ENCODE measurements at places on chromosomes 7 and 10.
A peak's percentile ranks its signal among the peaks of the same experiment; 100 is the strongest.

DNA sequence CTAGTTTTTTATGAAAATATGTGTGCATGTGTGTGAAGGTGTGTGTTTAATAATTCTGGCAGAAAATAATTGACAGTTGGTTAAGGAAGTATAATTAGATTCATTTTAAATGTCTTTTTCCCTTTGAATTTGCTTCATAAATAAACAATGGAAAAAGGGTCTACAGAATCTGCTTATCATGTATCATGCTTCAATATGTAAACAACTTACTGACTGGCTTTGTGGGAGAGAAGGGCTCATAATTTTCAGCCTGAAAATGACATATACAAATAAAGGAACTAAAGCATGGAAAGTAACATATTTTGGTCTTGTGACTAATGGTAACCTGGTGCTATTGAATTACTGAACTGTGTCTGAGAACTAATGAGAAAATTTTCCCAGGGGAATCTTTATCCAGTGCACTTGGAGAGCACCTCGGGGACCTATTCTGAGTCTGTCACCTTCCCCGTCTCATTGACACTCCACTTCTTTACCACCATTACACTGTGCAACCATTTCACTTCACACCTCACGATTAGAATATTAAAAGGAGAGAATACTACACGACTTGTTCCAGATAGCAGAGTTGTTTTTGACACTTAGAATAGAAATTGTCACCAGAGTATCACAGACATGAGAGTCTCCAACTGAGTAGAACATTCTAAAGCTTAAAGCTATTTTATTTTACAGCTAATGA is 298.6 kb downstream of the TFEC start:
- DNase-seq: no peak

DNA sequence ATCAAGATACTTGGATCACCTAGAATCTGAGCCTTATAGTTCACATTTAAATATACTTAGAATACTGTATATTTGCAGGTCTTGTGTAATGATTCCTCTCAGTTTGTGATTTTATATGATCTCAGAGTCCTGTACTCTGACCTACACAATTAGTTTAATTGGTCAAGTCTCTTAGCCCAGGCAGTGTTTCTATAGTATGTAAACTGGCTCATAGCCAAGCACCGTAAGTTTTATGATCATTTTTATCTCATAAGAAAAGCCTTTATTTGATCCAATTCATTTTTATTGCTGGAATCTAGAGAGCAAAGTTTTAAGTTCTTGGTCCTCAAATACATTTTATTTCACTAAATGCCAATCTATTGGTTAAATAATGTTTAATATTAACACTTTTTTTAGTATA is 242.2 kb downstream of the MALRD1 start:
- no peak for DNase-seq

GRCh38 chr7:7857143-7857583 is 111.4 kb upstream of the GLCCI1 start:
- DNase-seq: peak; percentile 40

GRCh38 chr10:60350400-60350799 is 39.3 kb downstream of the ANK3 start:
- no peak for DNase-seq

DNA sequence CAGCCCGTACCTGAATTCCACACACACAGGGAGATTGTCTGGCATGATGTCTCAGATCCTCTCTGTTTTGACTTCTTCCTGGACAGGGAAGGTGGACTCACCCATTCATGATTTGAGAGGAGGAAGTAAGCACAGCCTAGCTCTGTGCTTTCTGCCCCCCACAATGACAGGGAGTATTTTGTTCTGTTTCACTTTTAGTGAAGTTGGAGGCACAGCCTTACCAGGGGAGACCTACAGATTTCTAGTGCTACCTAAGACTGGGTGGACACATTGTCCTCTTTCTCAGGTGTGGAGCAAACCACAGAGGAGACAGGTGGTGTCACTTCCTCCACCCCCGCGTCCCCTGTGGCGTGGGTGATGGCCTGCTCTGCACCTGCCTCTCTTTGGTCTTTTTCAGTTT is 408.6 kb upstream of the PFKP start:
- DNase-seq: no peak

DNA sequence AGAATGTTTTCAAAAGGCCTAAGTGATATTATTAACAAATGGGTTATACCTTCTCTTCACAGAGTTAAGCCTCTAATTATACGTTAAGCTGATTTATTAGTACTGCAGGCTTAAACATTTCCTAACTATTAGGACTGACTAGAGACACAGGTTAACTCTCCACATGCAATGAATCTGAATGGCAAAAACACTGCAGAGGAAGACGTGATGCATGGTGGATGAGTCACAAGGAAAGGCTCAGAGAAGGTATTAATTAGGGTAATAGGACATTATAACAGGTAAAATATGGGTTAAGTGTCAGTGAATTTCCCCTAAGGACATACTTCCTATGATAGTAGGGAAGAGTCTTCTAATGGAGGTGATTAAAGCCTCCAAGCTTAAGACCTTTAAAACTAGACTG is 24.7 kb upstream of the SEM1 start:
- DNase-seq: no peak

GRCh38 chr10:97542169-97543024 is 30.2 kb upstream of the ANKRD2 start:
- DNase-seq: no peak

- DNase-seq: no peak
These were observed 116.3 kb upstream of the CSTF2T start for GRCh38 chr10:51815723-51816122.

DNA sequence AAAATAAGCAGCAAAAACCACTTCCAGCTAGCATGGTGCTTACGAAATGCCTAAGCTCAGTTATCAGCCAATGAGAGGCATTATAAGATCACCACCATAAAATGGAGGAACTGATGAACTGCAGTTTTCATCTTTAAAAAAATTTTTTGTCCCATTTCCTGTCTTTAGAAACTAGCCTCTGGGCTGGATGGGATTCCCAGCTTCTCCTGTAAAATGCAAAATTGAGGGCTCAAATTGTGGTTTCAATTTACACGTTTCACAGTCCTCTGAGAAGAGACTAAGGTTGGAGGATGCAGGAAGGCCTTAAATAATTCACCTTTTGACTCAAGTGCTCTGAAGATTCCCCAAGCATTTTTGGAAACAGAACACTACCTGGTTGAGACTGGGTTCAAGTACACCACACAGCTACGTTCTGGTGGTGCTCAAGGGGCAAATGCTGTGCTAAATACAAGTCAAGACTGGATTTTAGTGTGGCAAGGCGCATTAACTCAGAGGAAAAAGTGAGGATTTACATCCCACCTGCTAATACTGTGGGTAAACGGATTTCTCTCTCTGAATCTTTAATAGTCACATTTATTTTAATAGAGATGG is 951 bp downstream of the ZNF25 start:
- DNase-seq: no peak

GRCh38 chr7:28083164-28083997 is 97.2 kb downstream of the JAZF1 start:
- no peak for DNase-seq

DNA sequence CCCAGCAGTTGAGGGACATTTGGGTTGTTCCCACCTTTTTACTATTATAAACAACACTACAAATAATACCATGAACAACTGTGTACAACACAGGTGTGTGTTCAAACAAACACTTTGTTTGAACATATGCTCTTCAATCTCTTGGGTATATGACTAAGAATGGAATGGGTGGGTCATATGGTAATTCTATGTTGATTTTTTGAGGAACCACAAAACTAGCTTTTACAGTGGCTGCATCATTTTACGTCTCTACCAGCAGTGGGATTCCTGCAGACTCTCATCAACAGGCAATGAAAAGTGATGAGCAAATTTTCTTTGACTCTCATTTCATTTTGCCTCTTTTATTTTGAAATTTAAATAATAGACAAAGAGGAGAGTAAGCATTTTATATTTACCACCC is 116.9 kb upstream of the KLF14 start:
- DNase-seq: no peak

DNA sequence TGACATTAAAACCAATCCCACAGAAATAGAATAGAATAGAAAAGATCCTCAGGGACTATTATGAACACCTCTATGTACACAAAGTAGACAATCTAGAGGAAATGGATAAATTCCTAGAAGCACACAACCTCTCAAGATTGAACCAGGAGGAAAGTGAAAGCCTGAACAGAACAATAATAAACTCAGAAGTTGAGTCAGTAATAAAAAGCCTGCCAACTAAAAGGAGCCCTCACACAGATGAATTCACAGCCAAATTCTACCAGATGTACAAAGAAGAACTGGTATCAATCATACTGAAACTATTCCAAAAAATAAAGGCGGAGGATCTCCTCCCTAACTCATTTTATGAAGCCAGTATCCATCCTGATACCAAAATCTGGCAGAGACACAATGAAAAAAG is 220.3 kb upstream of the HPS1 start:
- no peak for DNase-seq

DNA sequence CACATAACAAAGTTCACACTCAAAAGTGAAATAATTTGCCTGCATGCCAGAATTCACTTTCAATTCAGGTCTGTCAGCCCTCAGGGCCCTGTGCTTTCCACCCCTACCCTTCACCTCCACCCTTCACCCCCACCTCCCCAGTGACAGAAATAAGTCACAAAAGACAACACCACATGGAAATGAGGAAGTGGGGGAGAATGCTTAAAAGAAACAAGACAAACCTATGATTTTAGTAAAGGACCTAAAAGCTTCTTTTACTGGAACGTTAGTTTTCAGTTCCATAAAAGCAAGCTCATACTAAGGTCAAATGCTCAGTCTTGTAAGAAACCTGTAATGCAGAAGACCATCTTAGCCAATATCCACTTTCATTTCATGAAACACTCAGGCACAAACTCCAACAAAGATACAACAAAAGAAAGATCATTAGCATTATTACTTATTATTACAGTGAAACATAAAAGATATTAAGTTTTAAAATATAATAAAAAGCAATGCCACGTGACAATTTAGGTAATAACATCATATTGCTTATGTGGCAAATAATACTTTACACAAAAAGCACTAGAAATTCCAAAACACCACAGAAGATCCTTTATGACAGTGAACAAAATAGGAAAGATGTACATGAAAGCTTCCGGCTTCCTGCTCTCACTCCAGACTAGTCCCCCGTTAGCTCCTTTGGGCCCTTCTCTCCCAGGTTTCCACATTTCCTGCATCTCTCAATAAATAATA is 112.1 kb downstream of the LMBR1 start:
- peak; percentile 55 for DNase-seq

GRCh38 chr10:6823770-6824169 is 243.7 kb upstream of the PRKCQ start:
- no peak for DNase-seq

- peak; percentile 78 for DNase-seq
These were observed 90.7 kb downstream of the MKI67 start for GRCh38 chr10:128035557-128035973.
